Stimulated activated CD8-positive, alpha-beta memory T cell treated with anti-CD3 and anti-CD28 coated beads, Interleukin-7, amount 100 ng/mL, for 24 hours (primary cell): ENCODE measurements at places on chromosomes 5 and 9.

DNA sequence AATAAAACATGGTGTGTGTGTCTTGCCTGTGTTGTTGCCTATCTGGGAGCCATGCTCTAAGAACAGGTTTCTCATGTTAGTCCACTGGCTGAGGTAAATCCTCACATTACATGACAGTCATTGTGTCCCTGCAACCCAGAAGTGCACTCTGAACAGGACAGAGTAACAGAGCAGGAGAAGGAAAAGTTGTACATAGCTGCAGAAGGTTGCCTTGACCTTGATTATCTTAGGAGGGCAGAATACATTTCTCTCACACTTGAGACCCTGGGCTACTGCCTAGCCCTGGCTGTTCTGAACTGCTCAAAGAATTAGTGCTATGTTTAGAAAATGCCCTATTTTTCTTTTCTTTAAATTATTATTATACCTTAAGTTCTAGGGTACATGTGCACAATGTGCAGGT, 16.9 kb downstream of the ZNF189 start:
- no peak for DNase-seq

GRCh38 chr9:21750021-21750735, 52.3 kb upstream of the MTAP start:
- DNase-seq, result no peak

GRCh38 chr9:78903581-78903980, 606.7 kb downstream of the PSAT1 start:
- no peak for DNase-seq

DNA sequence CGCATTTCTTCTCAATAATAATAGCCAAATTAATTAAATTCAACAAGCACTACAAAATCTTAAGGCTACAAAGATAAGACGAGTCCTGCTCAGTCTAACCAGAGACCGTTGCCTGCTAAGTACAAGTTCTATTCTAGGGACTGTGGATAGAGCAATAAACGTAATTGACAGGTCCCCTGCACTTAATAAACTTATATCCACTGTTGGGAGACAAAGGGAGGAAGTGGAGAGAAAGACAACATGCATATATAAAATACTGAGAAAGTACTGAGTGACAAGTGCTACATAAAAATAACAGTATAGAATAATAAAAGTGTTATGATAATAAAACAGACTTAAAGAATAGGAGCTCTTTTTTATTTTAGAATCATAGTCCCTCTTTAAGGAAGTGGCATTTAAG, 158.1 kb downstream of the MLLT3 start:
- DNase-seq, result no peak

GRCh38 chr5:59287884-59288283, 605.6 kb downstream of the PDE4D start:
- no peak for DNase-seq

GRCh38 chr9:108640230-108640629, 215.6 kb downstream of the ACTL7B start:
- no peak for DNase-seq

DNA sequence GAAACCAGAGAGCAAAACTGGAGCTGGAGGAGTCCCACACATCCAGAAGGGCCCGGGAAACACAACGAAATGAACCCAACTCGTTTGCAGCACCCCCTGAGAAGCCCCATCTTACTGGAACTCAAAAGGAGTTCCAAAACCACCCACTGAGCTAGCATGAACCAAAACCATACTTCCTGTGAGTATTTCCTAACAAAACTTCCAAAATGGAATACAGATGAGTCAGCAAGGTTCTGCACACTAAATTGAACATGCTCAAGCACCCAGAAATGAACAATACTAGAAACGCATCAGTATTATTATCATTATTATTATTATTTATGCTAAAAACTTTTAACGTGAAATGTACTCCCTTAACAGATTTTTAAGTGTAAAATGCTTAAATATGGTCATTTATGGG, 8.0 kb upstream of the SPOCK1 start:
- no peak for DNase-seq

DNA sequence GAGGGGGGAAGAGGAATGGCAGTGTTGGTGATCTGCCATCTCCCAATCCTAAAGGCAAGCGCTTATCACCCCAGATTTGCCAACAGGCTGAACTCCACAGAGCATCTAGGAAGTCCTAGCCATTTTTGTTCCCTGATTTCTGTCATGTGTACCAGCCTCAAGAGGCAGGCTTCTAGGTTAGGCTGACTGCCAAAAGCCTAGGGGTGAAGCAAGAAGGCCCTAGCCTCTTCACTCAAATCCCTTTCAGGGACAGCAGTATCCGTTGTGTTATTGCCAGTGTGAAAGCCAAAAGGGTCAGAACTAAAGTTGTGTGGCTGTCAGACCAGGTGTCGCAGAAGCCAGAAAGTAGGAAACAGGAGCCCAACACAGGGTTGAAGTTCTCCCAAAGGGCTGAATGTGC, 14.7 kb downstream of the IGIP start:
- DNase-seq, result no peak

- DNase-seq, result no peak
Measured at GRCh38 chr5:125011419-125011818, 265.0 kb upstream of the ZNF608 start.

DNA sequence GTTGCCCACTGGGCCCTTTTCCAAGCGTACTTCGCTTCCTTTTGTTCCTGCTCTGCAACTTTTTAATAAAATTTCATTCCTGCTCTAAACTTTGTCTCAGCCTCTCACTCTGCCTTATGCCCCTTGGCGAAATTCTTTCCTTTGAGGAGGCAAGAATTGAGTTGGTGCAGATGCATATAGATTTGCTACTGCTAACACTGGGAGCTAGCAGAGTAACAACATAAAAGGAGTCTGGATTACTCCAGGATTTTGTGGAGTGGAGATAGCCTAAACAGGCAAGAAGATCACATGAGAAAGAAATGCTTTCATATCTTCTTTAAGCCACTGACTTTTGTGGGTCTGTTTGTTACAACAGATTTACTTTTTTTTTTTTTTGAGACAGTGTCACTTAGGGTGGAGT, 12.9 kb upstream of the RFESD start:
- no peak for DNase-seq

DNA sequence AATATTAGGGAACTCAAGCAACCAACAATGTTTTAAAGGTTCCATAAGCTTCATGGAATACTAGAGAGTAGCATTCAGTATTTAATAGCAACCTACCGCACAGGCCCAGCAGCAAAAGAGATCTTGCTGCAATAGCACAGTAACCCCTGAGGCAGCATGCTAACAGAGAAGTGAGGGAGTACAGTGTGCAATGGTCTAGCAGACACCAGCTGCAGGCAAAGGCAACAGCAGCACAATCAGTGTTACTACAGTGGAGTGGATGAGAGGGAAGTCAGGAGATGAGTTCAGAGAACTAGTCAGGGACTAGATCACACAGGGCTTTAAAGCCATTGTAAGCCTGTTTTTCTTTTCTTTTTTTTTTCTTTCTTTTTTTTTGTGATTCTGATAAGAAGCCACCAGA, 2.8 kb downstream of the TICAM2 start:
- DNase-seq, result no peak

- no peak for DNase-seq
Measured at GRCh38 chr5:77707791-77708190, 68.3 kb downstream of the TBCA start.

- DNase-seq, result no peak
Measured at GRCh38 chr5:84487963-84488362, 103.3 kb upstream of the EDIL3 start.

DNA sequence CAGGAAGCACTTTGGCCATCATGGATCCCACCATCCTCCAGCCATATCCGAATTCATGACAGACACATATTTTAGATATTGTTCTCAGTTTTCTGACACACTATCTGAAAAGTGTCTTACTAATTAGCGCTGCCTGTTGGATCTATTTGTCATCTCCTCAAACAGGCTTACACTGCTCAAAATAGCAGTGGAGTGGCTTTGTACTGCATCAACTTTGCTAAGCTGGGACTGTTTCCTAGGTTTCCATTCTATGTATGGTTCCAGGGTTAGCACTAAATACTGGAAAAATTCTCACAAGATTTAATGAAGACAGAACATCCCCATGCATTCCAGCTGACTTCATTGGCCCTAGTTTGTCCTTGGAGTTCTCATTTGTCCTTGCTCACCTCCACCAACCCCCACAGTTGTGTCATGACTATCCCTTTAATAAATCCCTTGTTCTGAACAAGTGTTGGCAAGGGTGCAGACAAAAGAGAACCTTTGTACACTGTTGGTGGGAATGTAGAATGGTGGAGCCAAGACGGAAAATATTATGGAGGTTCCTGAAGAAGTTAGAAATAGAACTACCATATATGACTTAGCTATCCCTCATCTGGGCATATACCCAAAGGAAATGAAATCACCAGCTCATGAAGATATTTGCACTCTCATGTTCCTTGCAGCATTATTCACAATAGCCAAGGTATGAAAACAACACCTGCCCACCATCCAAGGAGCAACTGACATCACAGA, 136.5 kb upstream of the RAI14 start:
- no peak for DNase-seq

DNA sequence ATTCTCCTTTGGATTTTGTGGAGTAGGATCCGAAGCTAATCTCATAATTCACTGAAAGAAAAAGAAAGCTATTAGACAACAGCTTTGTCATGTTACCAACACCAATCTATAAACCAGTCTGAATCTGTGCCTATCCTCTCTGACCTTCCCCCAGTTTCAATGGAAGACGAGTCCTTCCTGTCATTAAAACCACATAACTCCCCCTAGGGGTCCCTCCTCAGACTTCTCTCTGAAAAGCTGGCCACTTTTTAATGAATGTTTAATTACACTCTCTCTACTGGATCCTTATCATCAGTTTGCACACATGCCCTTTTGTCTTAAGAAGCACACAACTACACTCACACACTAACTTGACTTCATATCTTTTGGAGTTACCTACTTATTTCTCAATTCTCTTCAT, 98.0 kb upstream of the TSLP start:
- DNase-seq, result no peak

DNA sequence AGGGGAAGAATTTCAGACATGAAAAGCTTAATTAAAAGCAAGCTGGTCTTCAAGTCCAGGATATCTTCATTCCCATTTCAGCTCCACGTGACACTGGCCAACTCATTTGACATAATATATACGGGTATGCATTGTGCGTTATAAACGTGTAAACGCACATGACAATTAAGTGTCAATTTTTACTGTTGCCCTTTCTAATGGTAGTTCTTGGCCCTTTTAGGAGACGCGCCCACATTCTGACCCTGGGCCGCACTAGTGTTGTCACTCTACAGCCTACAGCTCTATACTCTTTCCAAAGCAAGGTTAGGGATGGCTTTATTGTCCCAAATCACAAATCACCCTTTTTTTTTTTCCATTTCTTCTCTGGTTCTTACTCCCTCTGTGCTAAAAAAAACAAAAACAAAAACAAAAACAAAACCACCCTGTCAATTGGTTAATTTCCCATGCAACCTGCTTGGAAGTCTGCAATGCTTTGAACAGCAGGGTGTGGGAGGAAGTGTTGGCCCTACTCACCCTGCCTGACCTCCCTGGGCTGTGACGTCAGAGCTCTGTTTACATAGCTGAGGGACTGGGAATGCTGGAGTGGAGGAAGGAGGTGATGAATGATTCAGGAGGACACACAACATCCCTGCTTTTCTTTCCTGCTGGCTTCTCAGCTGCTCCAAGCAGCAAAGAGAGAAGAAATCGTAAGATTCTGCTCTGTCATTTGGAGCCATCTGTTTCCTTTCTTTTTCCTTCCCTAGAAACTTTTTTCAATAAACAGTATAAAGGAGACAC, 19.3 kb downstream of the RFK start:
- DNase-seq, result no peak

DNA sequence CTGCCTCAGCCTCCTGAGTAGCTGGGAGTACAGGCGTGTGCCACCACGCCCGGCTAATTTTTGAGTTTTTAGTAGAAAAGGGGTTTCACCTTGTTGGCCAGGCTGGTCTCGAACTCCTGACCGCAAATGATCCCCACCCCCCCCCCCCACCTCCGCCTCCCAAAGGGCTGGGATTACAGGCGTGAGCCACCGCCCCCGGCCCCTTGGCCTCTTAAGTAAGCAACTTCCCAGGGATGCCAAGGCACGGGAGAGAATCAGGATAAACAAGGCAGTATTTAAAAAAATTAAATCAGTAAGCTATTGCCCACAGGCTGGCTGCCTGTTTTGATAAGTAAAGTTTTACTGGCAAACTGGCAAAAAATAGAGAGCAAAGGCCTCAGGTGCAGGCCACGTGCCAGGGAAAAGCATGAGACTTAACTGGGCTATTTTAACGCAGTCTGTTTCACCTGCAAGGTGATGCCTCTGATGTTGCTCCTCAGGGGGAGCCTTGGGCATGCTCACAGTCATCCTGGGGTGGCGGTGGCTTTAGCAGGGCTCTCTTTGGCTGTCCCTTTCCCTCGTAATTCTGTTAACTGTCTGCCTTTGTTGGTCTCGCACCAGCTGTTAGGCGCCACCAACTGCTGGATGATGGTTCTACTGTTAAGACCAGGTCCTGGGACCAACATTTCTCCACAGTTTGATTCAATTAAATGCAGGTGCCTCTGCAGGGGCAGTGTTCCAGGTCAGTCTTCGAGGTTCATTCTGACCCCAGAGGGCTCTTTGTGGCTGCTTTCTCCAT, 19.4 kb upstream of the RNF130 start:
- no peak for DNase-seq

- DNase-seq, result no peak
Measured at GRCh38 chr9:114309096-114309495, 13.8 kb upstream of the ORM1 start.

DNA sequence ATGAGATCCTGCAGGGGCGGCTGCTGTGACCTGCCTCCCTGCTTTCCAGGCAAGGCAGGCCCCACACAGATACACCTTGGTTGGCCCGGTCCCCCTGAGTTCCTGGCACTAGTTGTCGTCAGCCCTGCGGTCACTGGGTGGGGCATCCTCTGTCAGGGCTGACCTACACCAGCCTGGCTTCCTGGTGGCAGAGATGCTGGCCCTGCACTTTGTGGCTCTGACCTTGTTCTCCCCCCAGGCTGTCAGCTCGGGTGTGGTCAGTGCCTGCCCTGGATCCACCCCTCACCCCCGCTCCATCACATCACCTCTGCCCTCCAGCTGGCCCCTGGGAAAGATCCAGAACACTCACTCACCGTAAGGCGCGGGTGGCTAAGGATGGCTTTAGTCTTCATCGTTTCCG, 74.1 kb downstream of the PHF2 start:
- DNase-seq, result no peak

- no peak for DNase-seq
Measured at GRCh38 chr9:98142182-98142907, 23.3 kb upstream of the TRIM14 start.

DNA sequence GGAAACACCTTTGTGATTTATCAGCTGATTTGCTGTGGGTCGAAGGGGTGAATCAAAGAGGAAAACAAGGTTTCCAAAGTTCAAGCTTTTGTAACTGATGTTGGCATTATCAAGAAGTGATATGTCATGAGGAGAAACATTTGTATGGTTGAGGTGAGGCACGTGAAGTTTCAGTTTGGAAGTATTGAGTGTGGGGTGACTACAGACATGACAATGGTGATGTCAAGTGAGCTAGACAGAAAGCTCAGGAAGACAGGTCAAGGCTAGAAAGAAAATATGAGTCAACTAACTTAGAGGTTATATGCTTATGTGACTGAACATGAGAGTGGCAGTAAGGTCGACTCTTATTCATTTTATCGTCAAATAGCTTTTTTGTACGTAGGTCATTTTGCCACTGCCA, 99.1 kb downstream of the RAB3C start:
- DNase-seq, result no peak
